ENCODE measurements at places on chromosomes 2 and 18. TPM values are rescaled to one million over a fixed set of nuclear protein-coding genes. Genes with fewer than 3 reads are reported as not detected.

The AGPS gene
- total RNA-seq: 71.6 TPM

The PRSS56 gene
- total RNA-seq: not detected

The TMEM178A gene
- not detected for total RNA-seq

The CD28 gene
- total RNA-seq: 117 TPM

The ADAM23 gene
- 0.18 TPM for total RNA-seq

The IWS1 gene
- 44.3 TPM for total RNA-seq

The CLEC4F gene
- total RNA-seq: not detected

The IL36RN gene
- total RNA-seq: not detected

The FBXO48 gene
- total RNA-seq: 1.9 TPM

The KCNF1 gene
- not detected for total RNA-seq

The GPR155 gene
- total RNA-seq: 9.9 TPM

The UGT1A3 gene
- not detected for total RNA-seq

The PTH2R gene
- 0.11 TPM for total RNA-seq

The RAB31 gene
- total RNA-seq: 1.1 TPM

The NCK2 gene
- total RNA-seq: 59.2 TPM

The KLF11 gene
- 10.6 TPM for total RNA-seq

The SPP2 gene
- total RNA-seq: not detected

The CDK15 gene
- total RNA-seq: not detected

The HOXD1 gene
- not detected for total RNA-seq

The REG3G gene
- total RNA-seq: not detected

The STPG4 gene
- total RNA-seq: 0.50 TPM

The SLC5A7 gene
- not detected for total RNA-seq

The CTLA4 gene
- 26.0 TPM for total RNA-seq

The CD226 gene
- 88.2 TPM for total RNA-seq

The ABCB11 gene
- not detected for total RNA-seq

The RELCH gene
- total RNA-seq: 40.3 TPM

The CNTNAP5 gene
- not detected for total RNA-seq

The C1QL2 gene
- not detected for total RNA-seq

The ITGB6 gene
- total RNA-seq: not detected

The TUBA3E gene
- total RNA-seq: not detected

The PROKR1 gene
- not detected for total RNA-seq

The MTCL1 gene
- total RNA-seq: 0.91 TPM

The TNFRSF11A gene
- total RNA-seq: 29.6 TPM

The CACNB4 gene
- total RNA-seq: 0.14 TPM

The LRRTM1 gene
- not detected for total RNA-seq

The RAB17 gene
- not detected for total RNA-seq

The MAT2A gene
- total RNA-seq: 333 TPM

The CROCC2 gene
- total RNA-seq: not detected

The VAMP8 gene
- 146 TPM for total RNA-seq

The SERPINB3 gene
- total RNA-seq: not detected

The OST4 gene
- total RNA-seq: 367 TPM

The ERICH2 gene
- total RNA-seq: not detected

The AGXT gene
- total RNA-seq: not detected

The ZBTB7C gene
- 0.11 TPM for total RNA-seq

The PLGLB2 gene
- 5.2 TPM for total RNA-seq

The GALNT13 gene
- 0.18 TPM for total RNA-seq

The MARCHF4 gene
- not detected for total RNA-seq

The COA5 gene
- total RNA-seq: 18.5 TPM

The LOXHD1 gene
- total RNA-seq: not detected

The DPP10 gene
- total RNA-seq: not detected

The MERTK gene
- 0.27 TPM for total RNA-seq

The SLC14A1 gene
- 2.4 TPM for total RNA-seq

The TUBB6 gene
- total RNA-seq: 13.0 TPM

The CTAGE1 gene
- total RNA-seq: not detected

The LRRTM4 gene
- not detected for total RNA-seq
